ENCODE measurements at places on chromosomes 4 and X. TPM values are rescaled to one million over a fixed set of nuclear protein-coding genes. Genes with fewer than 3 reads are reported as not detected.

DNA sequence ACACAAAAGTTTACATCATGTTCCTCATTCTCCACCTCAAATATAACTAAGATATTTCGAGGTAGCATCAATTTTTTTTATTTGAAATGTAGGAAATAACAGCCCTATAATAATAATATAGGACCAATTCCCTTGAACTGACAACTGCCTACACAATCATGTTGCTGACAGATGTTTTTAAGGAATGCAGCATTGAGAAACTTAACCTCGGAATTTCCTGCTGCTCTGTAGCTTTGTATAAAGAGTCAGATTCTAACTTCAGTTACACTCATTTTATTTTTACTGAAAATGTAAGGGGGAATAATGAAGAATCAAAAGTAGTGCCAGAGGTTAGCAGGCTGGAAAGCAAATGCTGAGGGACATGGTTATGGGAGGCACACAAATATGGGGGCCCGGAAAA is 235.8 kb downstream of the RBMX2 start:
- H3K4me3 ChIP-seq = no peak overlapping the region
- H3K27me3 ChIP-seq = no peaks in the 10 kb centered on the region
- no peaks in the 10 kb centered on the region for H3K36me3 ChIP-seq
- no peak overlapping the region for H3K27ac ChIP-seq
- no peaks in the 10 kb centered on the region for H3K4me1 ChIP-seq

DNA sequence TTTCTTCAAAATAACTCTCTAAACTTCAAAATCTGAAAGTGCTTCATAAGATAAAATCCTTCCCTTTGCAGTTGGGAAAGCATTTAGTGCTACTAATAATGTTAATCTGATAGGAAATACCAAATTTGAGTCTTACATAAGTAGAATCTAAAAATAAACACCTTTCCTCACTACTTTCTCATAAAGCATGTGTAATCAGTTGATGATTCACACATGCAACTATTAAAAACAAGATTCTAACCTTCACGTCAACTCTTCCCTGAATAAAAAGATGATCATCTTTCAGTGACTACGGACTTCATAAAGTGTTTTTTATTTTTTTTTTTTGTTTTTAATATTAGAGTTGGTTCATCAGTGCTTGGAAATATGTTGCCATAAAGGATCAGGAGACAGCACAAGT is 172.6 kb downstream of the ACTRT1 start:
- H3K36me3 ChIP-seq = no peaks in the 10 kb centered on the region
- H3K27ac ChIP-seq = no peak overlapping the region
- H3K27me3 ChIP-seq = no peaks in the 10 kb centered on the region

DNA sequence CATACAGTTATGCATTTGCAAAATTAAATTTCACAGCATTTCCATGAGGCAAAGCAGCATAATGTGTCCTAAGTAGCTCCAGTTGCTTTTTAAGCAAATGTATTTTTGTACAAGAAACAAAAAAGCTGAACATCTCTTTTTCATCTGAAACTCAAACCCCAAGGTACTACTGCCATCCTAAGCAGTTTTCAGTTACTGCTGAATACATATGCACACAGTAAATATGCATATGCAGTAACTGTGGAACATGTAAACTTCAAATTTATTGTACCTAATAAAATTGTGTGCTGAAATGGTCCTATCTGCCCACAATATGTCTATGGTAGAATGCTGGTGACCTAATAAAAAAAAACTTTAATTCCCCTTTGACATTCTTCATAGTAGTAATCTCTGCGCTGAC is 458.6 kb upstream of the INTU start:
- no peaks in the 10 kb centered on the region for H3K27me3 ChIP-seq
- H3K4me3 ChIP-seq = no peak overlapping the region
- DNase-seq = no peak
- no peaks in the 10 kb centered on the region for H3K4me1 ChIP-seq
- H3K27ac ChIP-seq = no peak overlapping the region

DNA sequence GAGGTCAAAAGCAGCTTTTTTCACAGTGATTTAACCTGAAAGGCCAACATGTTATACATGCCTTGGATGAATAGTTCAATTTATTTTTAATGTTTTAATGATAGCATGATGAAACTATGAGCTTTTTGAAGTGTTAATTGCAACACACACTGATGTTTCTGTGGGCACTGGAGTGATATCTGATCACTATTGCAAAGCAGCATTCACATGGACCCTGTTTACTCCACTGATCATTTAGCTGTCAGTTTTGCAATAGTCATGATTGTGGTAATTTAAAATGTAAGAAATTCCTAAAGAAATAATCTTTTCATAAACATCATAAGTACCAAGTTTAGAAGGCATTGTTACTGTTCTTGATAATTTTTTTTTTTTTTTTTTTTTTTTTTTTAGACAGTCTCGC is 74.1 kb downstream of the ARSJ start:
- H3K27me3 ChIP-seq = no peaks in the 10 kb centered on the region
- DNase-seq = no peak
- no peaks in the 10 kb centered on the region for H3K4me1 ChIP-seq
- H3K4me3 ChIP-seq = no peak overlapping the region
- no peaks in the 10 kb centered on the region for H3K36me3 ChIP-seq

DNA sequence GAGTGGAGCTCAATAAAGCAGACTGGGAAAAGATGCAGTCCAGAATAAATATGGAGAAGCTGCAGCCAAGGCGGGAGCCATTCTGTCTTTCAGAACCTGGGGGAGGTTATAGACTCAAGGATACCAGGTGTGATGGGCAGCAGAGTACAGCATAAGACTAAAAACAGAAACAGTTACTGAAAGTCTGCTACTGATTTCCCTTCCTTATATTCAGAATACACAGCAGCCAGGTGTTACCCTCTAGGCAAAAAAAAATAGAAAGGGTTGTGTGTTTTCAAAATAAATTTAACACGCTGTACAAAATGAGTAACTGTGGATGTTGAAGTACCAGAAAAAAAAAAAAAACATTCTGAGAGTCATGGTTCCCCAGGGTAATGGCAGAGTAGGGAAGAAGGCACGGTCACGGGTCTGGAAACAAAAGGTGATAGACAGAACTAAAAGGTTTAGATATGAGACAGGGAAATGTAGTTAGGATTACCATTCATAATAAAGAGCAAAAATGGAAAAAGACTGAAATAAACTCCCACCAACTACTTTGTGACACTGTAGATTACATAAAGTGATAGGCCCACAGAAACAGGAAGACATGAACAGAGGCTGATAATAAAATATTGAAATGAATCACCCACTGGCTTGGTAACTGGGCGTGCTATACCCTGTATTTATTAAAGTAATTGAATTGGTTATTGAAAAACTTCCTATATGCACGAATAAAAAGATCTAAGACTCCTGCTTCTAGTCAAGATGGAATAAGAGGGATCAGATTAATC is 10.8 kb upstream of the HHIP start:
- no peaks in the 10 kb centered on the region for H3K4me1 ChIP-seq
- H3K4me3 ChIP-seq = no peak overlapping the region
- no peak overlapping the region for H3K27ac ChIP-seq
- no peak for DNase-seq
- H3K36me3 ChIP-seq = no peaks in the 10 kb centered on the region

DNA sequence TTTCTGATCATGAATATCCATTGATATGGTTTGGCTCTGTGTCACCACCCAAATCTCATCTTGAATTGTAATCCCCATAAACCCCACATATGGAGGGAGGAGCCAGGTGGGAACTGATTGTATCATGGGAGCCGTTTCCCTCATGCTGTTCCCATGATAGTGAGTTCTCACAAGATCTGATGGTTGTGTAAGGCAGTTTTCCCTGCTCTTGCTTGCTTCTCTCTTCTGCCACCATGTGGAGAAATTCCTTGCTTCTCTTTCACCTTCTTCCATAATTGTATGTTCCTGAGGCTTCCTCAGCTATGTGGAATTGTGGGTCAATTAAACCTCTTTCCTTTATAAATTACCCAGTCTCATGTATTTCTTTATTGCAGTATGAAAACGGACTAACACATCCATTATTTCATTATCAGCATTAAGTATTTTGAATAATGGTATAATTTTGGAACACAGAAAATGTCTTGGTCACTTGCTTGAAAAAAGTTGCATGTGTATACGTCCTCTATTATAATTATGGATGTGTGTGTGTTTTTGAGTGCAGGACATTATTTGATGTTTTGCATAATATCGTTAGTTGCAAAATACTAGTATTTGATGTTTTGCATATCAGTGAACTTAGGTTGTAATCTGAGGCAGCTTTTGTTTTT is 334.6 kb downstream of the PCDH10 start:
- no peak for DNase-seq

Gene OTUD6A
- not detected for total RNA-seq

Gene VEGFC
- 14.2 TPM for total RNA-seq

Measured in vagina (tissue), 2 donors.